ENCODE measurements at places on chromosomes 6 and 20.

- DNase-seq = no peak
These were observed 38.1 kb upstream of the HBS1L start for GRCh38 chr6:135092724-135093123.

- no peak for DNase-seq
These were observed 9.2 kb downstream of the SCP2D1 start for GRCh38 chr20:18822832-18823231.

DNA sequence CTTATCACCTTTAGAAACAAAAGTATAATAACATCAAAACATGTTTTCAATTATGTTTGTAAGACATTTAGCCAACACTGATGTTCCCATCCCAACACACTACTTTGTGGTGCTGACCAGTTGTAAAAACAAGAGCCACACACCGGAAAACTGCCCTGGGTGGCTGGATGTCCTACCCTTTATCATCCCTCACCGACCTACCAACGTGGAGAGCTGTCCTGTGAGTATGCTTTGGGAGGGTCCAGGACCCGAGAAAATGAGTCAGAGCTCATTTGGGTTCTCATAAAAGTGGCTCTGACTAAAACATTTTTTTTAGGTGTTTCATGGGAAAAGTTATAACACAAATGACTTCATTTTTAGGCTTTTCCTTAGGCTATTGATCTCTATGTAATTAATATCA lies 29.3 kb upstream of the CTAGE9 start:
- DNase-seq = no peak

DNA sequence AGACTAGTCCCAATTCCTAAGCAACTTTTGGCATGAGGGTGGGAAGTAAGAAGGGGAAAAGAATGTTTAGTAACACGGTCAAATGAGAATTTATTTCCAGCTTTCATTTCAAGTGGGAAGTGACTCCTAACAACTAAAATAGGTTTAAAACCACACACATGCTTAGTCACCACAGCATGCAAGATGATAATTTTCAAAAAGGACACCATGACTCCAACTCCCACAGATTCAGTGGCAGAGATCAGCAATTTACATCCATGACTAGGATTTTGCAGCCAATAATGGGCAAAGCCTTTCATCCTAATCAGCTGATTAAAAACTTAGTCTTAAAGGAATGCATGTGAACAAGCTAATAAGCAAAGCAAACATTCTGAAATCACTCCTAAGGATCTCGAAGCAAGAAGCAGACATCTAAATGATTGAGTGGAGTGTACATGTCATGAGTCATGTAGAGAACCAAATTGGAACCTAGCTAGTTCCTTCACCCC lies 48.1 kb upstream of the GCLC start:
- DNase-seq = no peak

- DNase-seq = no peak
These were observed at the start of gene MOXD1 for GRCh38 chr6:132400883-132401617. TSS of gene MOXD1 (minus strand) at chr6:132401475. CDS start at chr6:132401426, 49 bp downstream.

- no peak for DNase-seq
These were observed 23.2 kb upstream of the RNF146 start for GRCh38 chr6:127243501-127243900.

DNA sequence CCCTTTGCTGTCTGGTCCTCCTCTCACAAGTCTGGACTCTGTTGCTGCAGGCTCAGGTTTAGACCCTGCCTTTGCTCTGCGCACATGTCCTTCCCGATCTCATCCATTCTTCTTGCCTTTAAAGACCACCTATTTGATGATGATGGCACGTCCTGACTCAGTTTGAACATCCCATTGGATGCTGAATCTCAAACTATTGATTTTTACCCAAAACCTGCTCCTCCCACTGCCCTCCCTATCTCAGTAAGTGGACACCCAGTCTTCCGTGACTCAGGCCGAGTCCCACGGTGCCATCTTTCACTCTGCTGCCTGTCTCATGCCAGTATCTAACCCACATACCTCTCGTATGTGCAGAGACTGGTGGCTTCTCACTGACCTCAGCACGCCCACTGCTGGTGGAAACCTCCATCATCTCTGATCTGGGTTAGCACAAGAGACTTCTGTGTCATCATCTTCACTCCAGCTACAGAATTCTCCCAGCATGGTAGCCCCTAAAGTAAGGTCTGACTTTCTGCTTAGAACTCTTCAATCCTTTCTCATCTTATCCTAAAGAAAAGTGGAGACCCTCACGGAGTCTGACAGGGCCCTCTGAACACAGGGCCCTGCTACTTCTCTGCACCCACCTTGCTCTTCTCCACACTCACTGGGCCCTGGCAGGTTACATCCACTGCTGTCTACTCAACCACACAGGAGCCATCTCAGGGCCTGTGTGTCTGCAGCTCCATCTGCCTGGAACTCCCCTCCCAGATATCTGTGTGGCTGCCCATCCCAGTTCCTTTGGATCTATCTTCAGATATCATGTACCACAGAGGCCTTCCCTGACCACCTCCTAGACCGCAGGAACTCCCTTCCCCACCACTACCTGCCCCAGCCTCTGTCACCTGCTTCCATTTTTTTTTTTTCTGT lies 387.1 kb upstream of the AGPAT4 start:
- DNase-seq = no peak

GRCh38 chr6:110878751-110879522 lies 4.4 kb downstream of the AMD1 start:
- no peak for DNase-seq

DNA sequence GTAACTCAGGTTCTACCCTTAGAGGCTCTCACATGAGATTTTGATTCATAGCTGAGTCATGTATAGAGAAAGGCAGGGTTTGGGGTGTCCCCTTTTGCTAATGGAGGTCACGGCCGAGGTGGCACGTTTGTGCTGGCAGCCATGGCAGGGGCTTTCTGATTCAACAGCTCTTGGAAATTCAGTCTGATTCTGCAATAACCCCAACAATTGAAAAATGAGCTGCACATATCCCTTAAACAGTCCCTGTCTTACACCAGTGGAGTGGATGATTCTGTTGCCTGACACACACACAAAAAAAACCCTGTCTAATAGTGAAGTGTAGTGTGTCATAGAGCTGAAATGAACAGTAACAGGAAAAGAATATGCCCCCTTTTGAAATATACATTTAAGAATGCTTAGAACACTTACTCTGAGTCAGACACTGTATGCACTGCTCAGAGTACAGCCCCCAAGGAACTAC lies 40.4 kb upstream of the ARG1 start:
- DNase-seq = no peak

GRCh38 chr6:55636406-55637102 lies 57.6 kb upstream of the HMGCLL1 start:
- DNase-seq = no peak

GRCh38 chr6:29864037-29864810 lies 36.6 kb downstream of the HLA-G start:
- no peak for DNase-seq

- DNase-seq = no peak
These were observed 118.8 kb upstream of the ZNF217 start for GRCh38 chr20:53712212-53712977.

- no peak for DNase-seq
These were observed 218.2 kb downstream of the BMP7 start for GRCh38 chr20:57048027-57048869.

- DNase-seq = no peak
These were observed 94.3 kb downstream of the INSM1 start for GRCh38 chr20:20462185-20462584.

DNA sequence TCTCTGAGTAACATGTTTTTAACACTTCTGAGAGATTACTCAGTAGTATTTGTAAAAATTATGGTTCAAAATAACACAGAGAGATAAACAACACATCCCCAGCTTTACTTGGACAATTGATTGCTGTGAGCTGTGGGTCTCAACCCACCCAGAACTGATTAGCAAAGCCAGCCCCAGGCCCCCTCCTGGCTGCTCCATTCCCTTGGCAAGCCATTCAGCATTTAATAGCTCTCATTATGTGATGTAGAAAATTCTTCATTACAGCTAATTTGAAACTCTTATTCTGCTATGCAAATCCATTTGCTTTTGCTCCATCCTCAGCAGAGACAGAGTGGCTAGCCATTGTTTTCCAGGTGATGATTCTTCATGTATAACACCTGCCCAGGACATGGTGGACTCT lies 16.6 kb upstream of the SIRT5 start:
- no peak for DNase-seq

DNA sequence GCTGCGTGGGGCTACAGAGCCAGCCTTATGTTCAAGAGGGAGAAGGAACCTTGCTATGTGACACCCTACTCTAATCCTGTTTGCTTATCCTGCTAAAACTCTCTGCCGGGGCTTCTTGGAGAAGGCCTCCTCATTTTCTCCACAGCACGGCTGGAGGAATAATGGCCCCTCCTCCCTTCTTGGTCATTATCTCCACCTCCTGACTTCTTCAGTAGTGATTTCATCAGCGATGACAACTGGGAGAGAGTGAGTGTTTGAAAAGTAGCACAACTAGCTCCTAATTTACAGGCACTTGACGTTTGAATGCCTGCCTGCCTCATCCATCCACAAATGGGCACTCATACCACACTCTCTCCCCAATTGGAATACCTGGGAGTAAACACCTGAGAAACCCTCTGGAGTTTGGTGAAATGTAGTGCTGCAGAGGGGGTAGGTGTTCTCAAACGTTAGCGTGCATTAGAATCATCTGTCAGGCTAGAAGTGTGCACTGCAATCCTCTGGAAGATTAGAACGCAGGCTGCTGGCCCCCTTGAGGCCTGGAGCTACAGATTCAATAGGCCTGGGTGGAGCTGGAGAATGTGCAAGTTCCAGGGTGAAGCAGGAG lies 148.5 kb downstream of the FOXC1 start:
- no peak for DNase-seq

- no peak for DNase-seq
These were observed 92.9 kb downstream of the ZMYND8 start for GRCh38 chr20:47263465-47264084.

- no peak for DNase-seq
These were observed 2.3 kb downstream of the TCEA2 start for GRCh38 chr20:64065062-64065973.

GRCh38 chr6:19477563-19477962 lies 359.6 kb upstream of the ID4 start:
- DNase-seq = no peak

DNA sequence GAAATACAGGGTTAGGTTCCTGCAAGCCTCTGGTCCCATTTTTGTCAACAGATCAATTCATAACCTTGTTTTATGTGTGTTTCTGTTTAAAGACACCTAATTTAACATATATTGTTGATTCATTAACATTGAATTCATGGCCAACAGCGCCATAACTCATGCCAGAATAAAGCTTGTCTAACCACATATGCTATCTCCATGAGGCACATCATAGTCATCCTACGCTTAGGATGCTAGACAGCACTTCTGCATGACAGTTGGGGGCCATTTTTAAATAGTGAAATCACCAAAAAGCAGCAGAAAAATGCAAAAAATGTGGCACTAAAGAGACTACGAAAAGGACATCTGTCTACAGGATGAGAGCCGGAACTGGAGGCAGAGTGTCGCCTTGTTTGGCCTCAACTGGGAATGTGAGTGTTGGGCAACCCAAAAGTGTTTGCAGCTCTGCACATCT lies 37.9 kb downstream of the TRAM2 start:
- no peak for DNase-seq

GRCh38 chr6:147222160-147222838 lies 18.1 kb downstream of the STXBP5 start:
- DNase-seq = no peak

DNA sequence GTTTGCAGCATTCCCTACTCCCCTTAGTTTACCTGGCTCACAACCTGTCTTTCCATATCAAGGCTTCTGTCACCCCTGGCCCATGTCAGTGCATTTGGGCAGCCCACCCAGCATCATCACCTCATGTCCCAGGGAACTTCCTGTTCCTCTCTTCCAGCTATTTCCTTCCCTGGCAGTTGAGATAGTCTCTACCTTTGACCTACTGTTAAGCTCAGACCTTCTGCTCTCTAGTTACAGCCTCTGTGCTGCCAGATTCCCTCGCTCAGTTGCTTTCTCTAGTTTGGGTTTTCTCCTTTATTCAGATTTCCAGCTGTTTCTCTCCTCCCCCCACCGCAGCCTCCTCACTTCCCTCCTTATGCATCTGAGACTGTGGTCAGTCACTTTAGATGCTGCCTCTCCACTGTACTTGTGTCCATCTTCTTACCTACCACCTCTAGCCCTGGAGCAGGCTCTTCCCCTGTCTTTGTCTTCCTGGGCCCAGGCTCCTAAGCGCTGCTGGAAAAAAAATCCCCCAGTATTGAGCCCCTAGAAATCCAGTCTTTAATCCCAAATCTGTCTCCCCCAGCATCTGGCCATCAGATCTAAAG lies 16.3 kb downstream of the PTPN1 start:
- no peak for DNase-seq

DNA sequence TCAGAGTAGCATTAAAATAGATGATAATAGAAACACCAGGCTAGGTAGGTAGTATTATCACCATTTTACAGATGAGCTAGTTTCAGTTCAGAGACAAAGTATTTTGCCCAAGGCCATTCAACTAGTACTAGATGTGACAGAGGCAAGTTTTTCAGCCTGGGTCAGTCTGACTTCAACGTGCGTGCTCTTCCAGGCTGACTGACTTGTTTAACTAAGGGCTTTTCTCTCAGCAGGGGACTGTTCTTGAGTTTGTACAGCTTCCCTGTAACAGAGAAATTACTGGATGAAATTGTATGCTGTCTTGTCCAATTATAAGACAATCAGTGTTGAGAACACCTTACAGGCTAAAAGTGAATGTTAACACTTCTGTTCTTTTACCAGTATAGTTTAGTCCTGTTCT lies 333.5 kb upstream of the MAN1A1 start:
- DNase-seq = no peak

DNA sequence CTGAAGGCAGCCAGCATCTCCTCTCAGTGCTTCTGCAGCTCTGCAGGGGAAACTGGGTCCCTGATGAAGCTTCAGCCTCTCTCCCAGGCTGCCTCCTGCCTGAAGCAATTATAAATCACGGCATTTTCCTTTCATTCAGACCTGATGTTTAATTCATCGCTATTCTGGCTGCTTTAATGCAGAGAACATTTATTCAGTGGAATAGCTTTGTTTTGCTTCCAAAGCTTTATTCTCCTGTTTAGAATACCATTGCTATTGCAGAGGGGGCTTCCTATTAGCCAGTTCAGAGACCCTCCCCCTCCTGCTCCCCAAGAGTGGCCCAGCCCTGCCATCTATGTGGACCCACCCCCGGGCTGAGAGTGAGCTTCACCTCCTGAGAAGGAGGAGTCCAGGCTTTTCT lies 255.6 kb downstream of the LRFN2 start:
- DNase-seq = no peak

GRCh38 chr6:112029045-112029822 lies 24.7 kb upstream of the CCN6 start:
- DNase-seq = no peak

DNA sequence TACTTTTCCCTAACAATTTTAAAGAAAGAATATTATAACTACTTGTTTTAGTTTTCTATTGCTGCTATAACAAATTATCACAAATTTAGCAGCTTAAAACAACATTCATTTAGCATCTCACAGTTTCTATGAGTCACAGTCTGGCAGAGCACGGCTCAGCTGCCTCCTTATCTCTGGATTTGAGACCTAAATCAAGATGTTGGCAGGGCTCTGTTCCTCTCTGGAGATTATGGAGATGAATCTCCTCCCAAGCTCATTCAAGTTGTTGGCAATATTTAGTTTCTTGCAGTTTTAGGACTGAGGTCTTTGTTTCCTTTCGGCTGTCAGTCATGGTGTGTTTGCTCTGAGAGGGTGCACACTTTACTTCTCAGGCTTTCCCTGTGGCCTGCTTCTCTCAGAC lies 1065.8 kb upstream of the EYS start:
- no peak for DNase-seq

- no peak for DNase-seq
These were observed 29.6 kb downstream of the NTSR1 start for GRCh38 chr20:62738025-62738881.
